ENCODE measurements at places on chromosomes 5 and 9.

DNA sequence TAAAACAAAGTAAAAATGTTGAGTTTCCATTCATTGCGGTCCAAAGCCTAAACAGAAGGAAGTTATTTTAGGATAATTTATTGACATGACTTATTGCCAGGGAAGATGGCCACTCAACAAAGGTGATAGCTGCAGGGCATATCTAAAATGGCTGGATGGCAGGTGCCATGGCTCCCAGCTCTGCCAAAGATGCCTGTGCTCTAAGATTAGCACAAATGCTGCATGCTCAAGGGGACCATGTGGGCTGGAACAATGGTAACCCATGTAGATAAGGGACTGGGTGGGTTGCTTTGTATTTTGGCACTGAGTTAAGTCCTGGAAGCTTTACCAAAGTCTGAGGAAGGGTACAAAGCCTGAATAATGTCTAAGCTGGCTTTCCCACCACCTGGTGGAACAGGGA lies 95.5 kb upstream of the IFNK start:
- peak; percentile 65 for DNase-seq

GRCh38 chr9:74663439-74663838 lies 166.3 kb downstream of the RORB start:
- DNase-seq: no peak

- DNase-seq: no peak
Observed at GRCh38 chr5:170169996-170170395, 62.8 kb upstream of the C5orf58 start.

GRCh38 chr5:87195104-87195591 lies 72.5 kb upstream of the RASA1 start:
- no peak for DNase-seq

DNA sequence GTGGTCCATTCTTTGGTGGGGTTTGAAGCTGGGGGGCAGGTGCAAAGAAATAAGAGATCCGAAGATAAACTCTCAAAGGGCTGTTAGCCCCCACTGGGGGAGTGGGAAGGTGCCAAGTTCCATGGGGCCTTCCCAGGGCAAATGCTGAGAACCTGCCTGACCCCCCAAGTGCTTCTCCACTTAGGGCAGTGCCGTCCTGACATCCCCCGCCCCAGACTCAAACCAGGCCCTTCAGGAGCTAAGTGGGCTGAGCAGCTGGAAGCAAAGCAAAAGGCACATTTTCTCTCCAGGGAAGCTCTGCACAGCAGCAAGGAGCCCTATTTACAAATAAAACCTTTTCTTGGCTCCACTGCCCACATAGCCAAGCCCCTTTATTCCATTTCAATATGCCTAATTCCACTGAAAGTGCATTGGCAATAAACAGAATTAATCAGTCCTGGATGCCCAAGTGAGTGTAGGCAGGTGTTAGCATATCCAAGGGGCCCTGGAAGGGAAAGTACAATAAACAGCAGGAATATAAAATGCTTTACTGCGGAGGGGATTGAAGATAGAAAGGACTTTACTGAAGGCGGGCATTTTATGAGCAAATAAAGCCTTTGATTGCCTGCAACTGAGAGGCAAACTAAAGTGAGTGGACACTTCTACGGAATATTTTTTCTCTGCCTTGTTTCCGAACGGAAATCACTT lies 44.6 kb downstream of the WHRN start:
- no peak for DNase-seq
